ENCODE measurements at places on chromosomes 3 and 15.

DNA sequence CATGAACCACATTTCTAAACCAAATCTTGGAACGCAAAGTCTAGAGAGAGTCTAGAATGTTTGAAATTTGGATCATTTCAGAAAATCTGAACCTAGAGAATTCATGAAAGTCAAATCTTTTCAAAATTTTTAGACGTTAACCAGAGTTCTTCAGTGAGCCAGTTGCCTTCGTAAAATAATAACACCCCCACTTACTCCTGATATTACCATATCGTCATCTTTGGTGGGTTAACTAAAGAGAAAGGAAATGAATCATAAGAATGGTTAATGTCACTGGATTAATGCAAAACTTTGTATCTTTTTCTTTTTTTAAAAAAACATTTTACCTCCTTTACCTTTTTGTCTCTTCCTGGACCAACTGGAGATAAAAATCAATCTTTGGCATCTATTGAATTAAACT is 1.2 kb upstream of the ZBED2 start:
- no peak for DNase-seq

DNA sequence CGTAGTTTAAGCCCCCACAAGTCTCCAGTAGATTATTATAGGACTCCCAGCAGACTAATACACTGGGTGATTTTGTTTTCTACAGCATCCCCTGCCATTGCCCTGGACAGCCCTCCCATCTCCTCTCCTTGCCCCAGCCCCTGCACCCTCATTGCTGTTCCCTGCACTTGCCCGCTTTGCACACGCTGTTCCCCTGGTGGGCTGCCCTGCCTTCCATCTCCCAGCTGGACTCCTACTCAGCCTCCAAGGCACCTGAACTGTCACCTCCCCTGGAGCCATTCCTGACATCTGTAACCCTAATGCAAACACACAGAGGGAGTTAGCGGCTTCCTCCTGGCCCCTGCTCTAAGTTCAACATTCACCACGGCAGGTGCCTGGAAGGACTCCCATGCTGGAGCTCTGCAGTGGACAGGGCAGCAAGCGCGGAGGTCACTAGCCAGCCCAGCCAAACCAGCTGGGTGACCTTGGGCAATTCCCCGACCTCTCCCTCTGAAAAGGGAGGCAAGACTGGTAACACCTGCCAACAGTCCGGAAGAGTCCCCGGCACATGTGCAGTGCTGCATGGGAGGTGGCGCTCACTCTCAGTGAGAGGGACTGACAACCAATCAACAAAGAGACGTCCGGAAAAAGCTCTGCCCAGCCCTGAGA is 38.8 kb upstream of the IQSEC1 start:
- DNase-seq = no peak

- no peak for DNase-seq
Measured at GRCh38 chr3:119745942-119746341, 36.0 kb upstream of the NR1I2 start.

DNA sequence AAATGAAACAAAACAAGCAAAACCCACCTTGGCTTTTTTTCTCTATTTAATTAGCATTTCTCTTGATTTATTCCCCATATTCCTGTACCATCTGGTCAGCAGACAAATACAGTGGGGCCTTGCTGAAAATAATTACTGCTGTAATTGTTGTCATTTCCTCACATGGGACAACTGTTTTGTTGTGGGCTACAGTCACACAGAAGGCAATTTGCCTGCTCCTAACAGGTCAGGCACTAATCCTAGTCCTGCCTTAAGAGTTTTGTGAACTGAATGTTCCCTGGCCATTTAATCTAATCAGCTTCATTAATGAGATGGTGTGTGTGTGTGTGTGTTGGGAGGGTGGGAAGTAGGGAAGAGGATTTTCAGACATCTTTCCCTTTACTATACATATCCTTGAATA is 11.6 kb downstream of the TRPC1 start:
- no peak for DNase-seq
